ENCODE measurements at places on chromosomes 12 and 14.

GRCh38 chr12:44021471-44021971, 185.6 kb downstream of the TMEM117 start:
- DNase-seq: no peak

DNA sequence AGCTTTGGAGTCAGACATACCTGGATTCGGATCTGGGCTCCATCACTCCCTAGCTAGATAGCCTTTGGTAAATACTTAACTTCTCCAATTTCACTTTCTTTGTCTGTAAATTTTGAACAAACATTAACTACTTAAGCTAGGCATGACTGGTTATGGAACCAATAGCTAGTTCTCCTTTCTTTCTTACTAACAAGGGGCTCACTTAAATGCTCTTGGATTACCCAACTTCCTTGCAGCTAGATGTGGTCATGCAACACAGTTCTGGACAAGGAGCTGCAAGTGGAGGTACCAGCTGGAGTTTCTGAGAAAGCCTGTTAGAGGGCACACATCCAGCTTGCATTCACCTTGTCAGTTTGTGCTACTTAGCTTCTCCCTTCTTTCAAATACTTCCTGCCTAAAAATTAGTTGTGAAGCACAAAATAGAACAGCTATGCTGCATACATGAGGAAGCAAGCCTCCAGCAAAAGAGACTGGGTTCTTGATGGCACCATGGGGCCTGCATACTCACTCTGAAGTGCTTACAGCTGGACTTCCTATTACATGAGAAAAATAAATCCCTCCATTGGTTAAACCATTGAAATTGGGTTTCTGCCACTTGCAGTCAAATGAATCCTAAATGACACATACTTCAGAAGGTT, 210.1 kb upstream of the EEA1 start:
- no peak for DNase-seq

DNA sequence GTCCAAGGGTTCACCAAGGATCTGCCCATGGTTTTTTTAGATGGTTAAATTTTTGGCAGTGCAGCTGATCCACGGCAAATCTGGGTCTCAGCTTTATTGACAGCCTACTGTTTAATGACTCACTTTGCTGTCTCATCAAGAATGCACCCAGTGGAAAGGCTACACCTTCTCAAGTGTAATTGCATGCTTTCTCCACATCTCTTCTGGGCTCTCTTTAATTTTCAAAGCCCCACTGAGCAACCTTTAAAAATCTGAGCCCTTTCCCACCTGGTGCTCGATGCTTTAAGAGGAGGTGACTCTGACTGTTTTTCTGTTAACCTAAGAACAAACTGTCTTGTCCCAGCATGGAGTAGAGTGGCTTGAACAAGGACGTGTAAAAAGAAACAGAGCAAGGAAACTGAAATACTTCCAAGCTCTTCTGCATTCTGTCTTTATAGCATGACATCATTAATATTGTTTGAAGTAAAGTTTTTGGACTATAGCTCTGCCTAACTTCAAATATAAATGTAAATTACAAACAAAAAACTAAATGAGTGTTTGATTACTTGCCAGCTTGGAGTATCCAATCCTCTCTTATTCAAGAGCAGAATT, 214.2 kb upstream of the KRR1 start:
- no peak for DNase-seq

- no peak for DNase-seq
Measured at GRCh38 chr12:130868412-130868811, 3.5 kb upstream of the RAN start.

DNA sequence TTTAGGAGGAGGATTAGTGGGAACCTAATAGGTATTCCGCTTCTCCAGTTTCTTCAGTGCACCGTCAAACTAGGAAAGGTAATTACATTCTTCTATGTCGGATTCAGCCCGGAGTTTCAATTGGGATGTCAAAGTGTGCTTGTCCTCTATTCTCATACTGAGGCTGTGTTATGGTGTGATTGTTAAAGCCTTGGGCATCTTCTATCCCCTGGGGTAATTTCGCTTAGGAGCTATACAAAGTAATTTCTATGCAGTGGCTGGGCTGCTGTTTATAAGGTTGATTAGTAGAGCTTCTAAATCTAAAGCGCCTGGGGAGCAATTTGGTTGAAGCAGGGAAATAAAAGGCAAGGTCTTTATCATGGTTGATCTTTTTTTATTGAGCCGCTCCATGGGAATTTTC, 399.6 kb downstream of the ZFP36L1 start:
- no peak for DNase-seq

DNA sequence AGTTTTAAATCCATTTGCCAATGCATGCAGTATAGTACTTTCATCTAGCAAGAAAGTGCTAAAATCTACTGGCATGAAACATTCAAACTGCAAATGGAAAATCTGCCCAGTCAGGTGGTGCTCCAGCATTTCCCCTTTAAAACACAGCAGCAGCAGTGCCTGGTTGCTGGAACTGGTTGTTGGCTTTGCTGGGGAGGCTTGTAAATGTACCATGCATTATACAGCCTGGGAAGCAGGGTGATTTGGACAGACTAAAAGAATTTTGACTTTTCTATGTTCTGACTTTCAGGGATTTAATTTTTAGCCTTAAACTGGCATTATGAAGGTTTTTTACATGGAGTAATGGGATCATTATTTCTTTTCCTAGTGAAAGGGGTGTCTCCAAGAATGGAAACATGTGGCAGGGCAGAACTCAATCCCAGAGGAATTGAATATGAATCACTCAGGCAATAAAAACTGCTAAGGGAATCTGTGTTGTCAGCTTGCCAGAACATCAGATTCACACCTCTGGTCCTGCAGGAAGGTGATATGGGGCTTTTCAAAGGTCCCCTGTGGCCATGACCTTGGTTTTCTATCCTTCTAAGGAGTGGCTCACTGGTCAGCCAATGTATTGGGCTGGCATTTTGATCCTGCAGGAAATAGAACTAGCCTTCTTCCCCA, 9.0 kb upstream of the PAX9 start:
- DNase-seq: no peak

- peak; percentile 18 for DNase-seq
Measured at GRCh38 chr12:120012067-120012621, 23.1 kb downstream of the BICDL1 start.

DNA sequence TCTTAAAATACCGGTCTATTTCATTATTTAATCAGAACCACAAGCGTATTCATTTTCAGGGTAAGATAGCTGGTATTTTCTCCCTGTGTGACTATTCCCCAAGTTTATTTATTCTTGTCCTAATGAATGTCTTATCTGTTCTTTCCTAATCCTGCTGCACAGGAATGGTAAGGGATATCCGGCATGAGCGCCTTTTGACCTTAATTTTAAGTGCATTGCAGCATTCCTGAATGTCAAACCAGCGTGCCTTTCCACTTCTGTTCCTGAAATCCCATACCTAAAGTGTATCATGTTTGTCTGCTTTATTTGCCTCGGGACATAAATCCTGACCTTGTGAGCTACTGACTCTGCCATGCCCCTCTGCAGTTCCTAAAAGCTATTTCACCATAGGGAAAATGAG, 1713.2 kb upstream of the FLRT2 start:
- DNase-seq: no peak

GRCh38 chr12:47837190-47838171, 17.8 kb upstream of the HDAC7 start:
- DNase-seq: peak; percentile 70

GRCh38 chr14:100845341-100845740, 19.4 kb downstream of the MEG3 start:
- DNase-seq: no peak

- no peak for DNase-seq
Measured at GRCh38 chr14:86858591-86858990, 1134.4 kb downstream of the GALC start.

GRCh38 chr12:34292736-34293625, 270.7 kb downstream of the ALG10 start:
- no peak for DNase-seq

- no peak for DNase-seq
Measured at GRCh38 chr14:72715215-72715849, 178.6 kb downstream of the DPF3 start.

DNA sequence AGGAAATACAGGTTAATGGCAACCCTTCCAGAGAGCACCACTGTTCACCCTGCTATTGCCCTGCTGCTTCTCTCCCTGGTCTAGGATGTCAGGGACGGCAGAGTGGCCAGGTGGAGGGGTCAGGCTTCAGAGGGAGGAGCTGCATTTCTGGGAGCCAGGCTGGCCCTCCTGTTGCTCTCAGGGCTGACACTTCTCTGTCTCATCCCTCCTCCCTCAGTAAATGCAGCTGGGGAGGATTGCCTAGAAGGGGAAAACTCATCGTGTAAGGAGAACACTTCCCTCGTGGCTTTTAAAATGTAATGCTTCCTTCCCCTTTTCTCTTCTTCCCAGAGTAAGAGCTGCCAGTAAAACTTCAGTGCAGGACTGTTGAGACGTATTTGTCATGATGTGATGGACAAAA, 20.8 kb downstream of the SUSD6 start:
- no peak for DNase-seq

GRCh38 chr12:16542586-16542985, 63.4 kb downstream of the LMO3 start:
- no peak for DNase-seq

DNA sequence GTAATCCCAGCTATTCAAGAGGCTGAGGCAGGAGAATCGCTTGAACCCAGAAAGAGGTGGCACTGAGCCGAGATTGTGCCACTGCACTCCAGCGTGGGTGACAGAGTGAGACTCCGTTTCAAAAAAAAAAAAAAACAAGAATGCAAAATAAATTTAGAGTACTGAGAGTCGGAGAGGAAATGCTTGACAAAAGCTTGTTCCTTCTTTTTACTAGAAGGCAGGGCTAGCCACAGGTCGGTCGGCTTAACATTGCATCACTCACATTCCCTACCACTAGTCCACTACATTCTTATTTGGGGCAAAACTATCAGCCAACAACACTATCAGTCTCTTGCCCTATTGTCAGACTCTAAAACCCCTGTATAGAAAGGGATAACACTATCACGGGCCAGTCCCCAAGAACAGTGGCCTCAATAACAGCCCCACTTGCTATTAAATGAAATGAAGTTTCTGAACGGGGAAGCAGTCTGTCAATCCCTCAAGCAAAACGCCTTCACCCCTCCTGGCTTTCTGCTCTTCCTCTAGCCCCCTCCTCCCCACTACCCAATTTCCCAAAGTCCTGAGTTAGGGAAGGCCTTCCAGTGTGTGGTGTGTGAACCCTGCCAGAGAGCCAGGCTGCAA, 1.0 kb downstream of the RNF41 start:
- DNase-seq: no peak

- peak; percentile 23 for DNase-seq
Measured at GRCh38 chr12:123990511-123990910, 17.5 kb downstream of the ZNF664 start.

DNA sequence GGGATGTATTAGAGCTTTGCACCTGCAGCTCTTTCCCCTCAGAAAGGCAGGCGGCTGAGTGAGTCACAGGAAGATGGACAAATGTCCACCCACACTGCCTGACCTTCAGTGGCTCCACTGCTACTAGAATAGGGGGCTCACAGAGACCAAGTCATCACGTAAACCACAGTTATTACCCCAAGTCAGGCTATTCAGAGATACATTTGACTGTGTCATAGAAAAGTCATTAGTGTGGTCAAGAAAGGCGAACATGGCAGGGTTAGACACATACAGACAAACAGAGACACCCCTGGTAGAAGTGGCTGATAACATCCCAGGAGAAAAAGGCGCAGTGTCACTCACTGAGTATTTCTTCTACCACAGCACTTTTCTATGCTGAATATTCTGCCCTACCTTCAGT, 36.0 kb downstream of the GCH1 start:
- DNase-seq: no peak

- no peak for DNase-seq
Measured at GRCh38 chr12:130828895-130829294, 10.2 kb downstream of the STX2 start.

GRCh38 chr12:29960122-29960521, 176.4 kb upstream of the TMTC1 start:
- DNase-seq: no peak

DNA sequence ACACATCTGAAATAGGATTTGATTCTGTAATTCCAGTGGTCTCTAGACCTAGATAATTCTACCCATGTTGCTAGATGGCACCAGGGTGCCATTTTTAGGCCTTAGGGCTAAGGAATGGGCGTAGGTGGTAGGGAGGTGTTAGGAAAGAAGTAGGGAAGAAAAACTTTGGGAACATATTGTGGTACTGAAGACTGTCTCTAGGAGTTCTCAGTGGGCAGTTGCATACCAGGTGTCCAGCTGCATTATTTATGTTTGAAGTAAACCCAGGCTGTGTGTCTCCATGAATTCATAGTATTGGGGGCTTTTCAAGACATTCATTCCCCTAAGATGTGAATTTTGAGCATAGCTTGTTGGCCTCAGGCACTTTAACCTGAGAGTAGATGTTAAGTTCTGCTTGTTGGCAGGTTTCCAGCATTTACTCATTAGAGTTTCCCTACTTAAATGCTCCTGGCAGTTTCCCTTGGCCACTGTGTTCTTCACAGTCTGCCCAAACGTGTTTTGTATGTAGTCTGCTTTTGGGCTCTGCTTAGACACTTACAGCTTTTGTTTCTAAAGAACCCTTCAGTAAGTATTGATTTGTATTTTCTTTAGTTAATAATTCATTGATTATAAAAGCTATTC, 31.5 kb upstream of the CCT2 start:
- DNase-seq: no peak

- no peak for DNase-seq
Measured at GRCh38 chr12:61810486-61810885, 449.7 kb upstream of the USP15 start.

- no peak for DNase-seq
Measured at GRCh38 chr12:77894556-77894955, 63.9 kb downstream of the NAV3 start.

DNA sequence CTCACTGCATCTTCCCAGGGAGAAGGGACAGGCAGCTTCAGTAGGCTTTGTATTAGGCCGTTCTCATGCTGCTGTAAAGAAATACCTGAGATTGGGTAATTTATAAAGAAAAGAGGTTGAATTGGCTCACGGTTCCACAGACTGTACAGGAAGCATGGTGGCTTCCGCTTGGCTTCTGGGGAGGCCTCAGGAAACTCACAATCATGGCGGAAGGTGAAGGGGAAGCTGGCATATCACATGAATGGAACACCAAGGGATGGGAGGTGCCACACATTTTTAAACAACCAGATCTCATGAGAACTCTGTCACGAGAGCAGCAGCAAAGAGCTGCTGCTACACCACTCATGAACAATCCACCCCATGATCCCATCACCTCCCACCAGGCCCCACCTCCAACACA, 182.2 kb upstream of the SFSWAP start:
- DNase-seq: no peak

DNA sequence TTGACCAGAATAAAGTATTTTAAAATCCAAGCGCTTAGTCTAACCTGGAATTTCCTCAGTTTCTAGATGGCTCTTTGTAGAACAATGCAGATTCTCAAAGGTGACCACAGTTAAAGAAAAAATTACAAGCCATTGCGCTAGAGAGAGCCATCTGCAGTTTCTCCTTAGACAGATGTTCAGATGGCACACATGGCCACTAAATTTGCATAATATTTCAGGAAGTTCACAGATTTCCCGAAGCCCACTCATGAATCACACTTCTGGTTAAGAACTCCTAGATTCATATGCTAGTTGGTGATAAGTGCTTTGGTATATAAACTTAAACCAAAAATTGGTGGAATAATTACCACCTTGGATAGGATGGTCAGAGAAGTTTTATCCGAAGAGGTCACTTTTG, 749 bp downstream of the AKAP3 start:
- DNase-seq: no peak

GRCh38 chr12:106434526-106434925, 77.0 kb downstream of the POLR3B start:
- DNase-seq: no peak
